ENCODE measurements at places on chromosomes 11 and 22. TPM values are rescaled to one million over a fixed set of nuclear protein-coding genes. Genes with fewer than 3 reads are reported as not detected.

DNA sequence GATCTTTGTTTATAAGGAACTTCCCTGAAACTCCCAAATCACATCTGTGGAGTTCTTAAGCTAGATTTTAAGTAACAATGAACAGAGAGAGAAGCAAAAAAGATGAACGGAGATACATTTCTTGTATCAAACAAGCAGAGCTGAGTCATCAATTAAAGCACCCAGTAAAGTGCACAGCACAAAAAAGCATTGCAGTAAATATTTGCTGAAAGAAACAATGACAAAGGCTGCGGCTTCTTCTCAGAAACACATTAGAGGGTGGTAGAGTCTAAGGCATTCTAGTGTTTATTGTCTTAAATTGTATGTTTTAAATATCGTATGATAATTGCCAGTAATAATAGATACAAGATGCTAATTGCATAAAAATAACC is 941.6 kb upstream of the CHORDC1 start:
- DNase-seq, result no peak

- peak; percentile 27 for DNase-seq
Measured at GRCh38 chr11:2927121-2927800, 2.0 kb downstream of the PHLDA2 start.

Gene SHANK2
- 25.8 TPM for total RNA-seq

GRCh38 chr11:73380897-73381410 is 4.8 kb downstream of the RELT start:
- DNase-seq, result no peak

GRCh38 chr11:26830757-26831156 is 108.9 kb upstream of the SLC5A12 start:
- no peak for DNase-seq

Gene RCOR2
- total RNA-seq, result 1.6 TPM

- DNase-seq, result no peak
Measured at GRCh38 chr11:75398906-75399305, 412 bp upstream of the RPS3 start.

GRCh38 chr11:44445500-44446365 is 119.7 kb upstream of the CD82 start:
- no peak for DNase-seq

Gene GGT5
- 2.3 TPM for total RNA-seq

DNA sequence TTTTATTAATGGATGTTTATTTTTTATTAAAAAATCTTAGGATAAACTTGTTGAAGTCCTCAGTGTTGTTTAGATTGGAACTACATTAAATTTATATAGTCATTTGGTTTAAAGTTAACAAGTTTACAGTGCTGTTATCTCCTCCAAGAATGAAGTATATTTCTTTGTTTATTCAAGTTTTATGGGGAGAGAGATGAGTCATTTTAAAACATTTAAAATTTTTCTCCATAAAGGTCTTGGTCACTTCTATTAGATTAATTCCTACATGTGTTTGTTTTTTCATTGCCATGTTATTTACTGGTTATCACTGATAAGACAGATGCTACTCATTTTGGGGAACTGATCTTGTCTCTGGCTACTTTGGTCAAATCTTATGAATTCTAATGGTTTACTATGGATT is 429.6 kb downstream of the METTL15 start:
- no peak for DNase-seq

GRCh38 chr11:70212227-70212811 is 9.2 kb downstream of the FADD start:
- peak; percentile 60 for DNase-seq

- no peak for DNase-seq
Measured at GRCh38 chr11:76736773-76737495, 46.2 kb upstream of the TSKU start.

DNA sequence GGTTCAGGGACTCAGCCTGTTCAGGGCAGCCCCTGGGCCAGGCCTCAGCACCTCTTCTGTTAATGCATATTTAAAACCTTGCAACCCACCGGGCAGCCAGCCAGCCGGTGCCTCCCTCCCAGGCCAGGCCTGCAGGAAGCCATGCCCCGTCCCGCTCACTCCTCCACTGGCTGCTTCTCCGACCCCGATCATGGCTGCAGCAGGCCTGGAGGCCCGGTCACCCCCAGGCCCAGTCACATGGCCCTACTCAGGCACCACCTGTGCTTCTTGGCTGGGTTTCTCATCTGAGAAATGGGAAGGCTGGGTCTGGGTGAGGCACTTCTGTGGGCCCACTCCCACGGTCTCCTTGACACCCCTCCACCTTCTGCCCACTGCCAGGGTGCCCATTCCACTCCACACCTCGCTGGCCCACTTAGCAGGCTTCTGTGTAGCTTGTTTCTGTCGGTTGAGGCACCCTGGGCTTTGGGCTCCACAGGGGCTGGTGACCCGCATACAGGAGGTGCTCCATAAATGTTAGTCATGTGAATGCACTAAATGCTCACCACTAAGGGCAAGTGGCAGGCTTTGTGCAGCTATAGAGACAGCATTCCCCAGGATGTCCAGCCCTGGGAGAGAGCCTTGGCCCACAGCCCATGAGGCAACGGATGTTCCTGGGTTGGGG is 11.4 kb downstream of the RTN4R start:
- no peak for DNase-seq

Gene TBX1
- total RNA-seq, result 2.9 TPM

Gene APLNR
- 2.8 TPM for total RNA-seq

All from mucosa of descending colon (tissue), 3 donors.